Cortex of kidney (tissue), 1 donor: ENCODE measurements at places on chromosomes 3 and 15.

DNA sequence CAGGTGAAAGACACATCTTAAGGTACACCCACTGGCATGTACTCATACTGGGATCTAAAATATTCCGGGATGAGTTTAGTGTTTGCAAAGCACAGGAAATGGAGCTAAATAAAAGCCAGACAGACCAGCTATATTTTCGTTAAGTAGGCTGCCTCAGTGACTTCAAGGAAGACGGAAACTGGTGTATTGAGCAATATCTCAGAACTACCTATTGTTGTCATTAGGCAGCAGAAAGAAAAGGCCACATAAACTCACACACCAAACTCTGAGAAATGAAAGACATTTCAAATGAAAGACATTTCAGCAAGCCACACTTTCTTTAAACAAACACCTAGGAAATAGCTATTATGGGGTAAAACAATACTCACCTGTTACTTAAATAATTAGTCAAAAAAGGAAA, 761.7 kb upstream of the SEMA6D start:
- no peak for DNase-seq

GRCh38 chr3:151290673-151291072, 12.3 kb upstream of the P2RY14 start:
- no peak for DNase-seq

GRCh38 chr3:160132226-160132625, 93.0 kb upstream of the C3orf80 start:
- DNase-seq: no peak

DNA sequence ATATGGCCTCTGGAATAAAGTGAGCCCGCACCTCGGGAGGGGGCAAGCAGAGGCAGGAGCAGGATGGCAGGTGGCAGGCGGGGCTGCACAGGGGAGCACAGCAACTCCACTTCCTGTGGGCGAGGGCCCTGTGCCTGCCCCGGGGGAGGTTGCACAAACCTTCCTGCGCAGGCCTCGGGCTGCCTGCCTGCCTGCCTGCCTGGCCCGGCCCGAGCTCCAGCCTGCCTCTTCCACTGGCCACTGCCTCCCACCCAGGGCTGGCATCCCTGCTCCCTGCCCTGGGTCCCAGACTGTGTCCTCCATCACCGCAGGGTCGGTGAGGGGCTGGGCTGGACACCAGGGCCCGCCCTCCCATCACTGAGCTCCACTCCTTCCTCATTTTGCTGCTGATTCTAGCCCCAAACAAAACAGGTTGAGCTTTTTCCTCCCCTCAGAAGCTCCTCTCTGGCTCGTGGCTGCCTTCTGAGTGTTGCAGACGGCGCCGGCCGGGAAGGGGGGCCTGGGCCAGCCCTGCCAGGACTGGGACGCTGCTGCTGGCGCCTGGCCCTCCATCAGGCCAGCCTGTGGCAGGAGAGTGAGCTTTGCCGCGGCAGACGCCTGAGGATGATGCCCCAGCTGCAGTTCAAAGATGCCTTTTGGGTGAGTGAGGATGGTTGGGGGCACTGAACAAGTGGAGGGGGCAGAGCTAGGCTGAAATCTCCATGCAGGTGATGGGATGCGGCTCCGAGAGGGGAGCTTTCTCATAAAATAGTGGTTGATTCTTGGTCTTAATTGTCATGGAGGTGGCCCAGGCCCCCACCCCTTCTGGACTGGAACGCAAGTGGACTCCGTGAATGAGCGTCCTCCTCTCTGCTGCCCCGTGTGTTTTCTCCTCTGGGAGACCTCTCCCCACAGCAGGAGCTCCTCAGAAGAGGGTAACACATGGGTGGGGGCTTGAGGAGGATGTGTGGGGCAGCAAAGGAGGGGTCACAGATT, at the start of gene PSTPIP1:
TSS of gene PSTPIP1 (plus strand) at position 156 of the 975 bp plus-strand sequence. CDS start at position 604, 448 bp downstream.
- no peak for DNase-seq

GRCh38 chr3:12438318-12438717, 46.0 kb upstream of the TSEN2 start:
- DNase-seq: no peak

- no peak for DNase-seq
Observed at GRCh38 chr15:33382491-33382890, 71.7 kb downstream of the RYR3 start.

DNA sequence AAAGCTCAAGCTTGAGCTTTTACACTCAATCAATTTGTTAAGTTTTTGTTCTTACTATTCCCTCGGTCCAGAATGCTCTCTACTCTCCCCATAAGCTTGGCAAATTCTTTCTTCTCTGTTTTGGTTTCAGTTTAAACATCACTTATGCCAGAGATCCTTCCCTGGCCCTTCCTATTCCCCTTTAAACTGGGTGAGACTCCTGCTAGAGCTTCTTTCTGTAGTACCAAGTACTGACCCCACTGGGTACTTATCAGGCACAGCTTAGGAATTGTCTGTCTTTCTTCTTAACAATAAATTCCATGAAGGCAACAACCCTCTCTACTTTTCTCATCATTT, 76.7 kb upstream of the PHLDB2 start:
- no peak for DNase-seq
